PC-3 (cell line): ENCODE measurements at places on chromosomes 4 and X. TPM values are rescaled to one million over a fixed set of nuclear protein-coding genes. Genes with fewer than 3 reads are reported as not detected.

MAGEA12 gene
- total RNA-seq = 0.23 and 0.29 TPM in 2 replicates

AFF2 gene
- total RNA-seq = not detected in 2 replicates

ITM2A gene
- not detected in 2 replicates for total RNA-seq

POU3F4 gene
- total RNA-seq = not detected in 2 replicates

- H3K27ac ChIP-seq = no peak overlapping the region
- no peak for DNase-seq
- H3K4me3 ChIP-seq = no peak overlapping the region
- no peaks in the 10 kb centered on the region for H3K27me3 ChIP-seq
These were observed 7.5 kb upstream of the FGF5 start for GRCh38 chr4:80259012-80259411.

- peaks cover 20% of the 10 kb centered on the region for H3K36me3 ChIP-seq
- H3K4me3 ChIP-seq = no peak overlapping the region
- peak; percentile 71 for DNase-seq
- H3K27me3 ChIP-seq = no peaks in the 10 kb centered on the region
- H3K27ac ChIP-seq = peak overlapping the region; percentile 40
These were observed 37.0 kb downstream of the HTT start for GRCh38 chr4:3111461-3111860.

GRCh38 chr4:6991249-6991648 is 51.9 kb upstream of the TADA2B start:
- H3K36me3 ChIP-seq = peaks cover 12% of the 10 kb centered on the region; the same call in 1 of the 2 replicates
- peak overlapping the region; percentile 81 for H3K27ac ChIP-seq
- no peaks in the 10 kb centered on the region for H3K27me3 ChIP-seq
- DNase-seq = no peak
- H3K4me1 ChIP-seq = peaks cover 44% of the 10 kb centered on the region

- no peak overlapping the region for H3K27ac ChIP-seq
- no peaks in the 10 kb centered on the region for H3K27me3 ChIP-seq
- no peak overlapping the region for H3K4me3 ChIP-seq
- H3K4me1 ChIP-seq = no peaks in the 10 kb centered on the region
These were observed 182.5 kb upstream of the ARX start for GRCh38 chrX:25198253-25198652.

DNA sequence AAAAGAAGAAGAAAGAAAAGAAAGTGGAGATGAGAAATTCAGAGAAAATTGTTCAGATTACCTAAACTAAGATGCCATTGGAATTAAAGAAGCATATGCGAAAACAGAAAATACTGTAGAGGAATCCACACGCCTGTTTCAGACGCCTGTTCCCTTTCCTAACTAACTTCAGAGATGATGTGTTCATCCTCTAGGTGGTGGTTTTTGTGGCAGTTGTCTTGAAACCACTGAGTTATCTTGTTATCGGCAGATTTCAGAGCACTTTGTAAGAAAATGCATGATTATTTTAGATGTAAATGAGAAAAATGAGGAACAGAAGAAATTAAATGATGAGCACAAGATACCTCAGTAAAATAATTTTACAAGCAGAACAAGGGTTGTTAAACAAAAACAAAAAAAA is 48.3 kb downstream of the FUNDC1 start:
- no peak for DNase-seq
- H3K4me3 ChIP-seq = no peak overlapping the region
- no peak overlapping the region for H3K27ac ChIP-seq
- no peaks in the 10 kb centered on the region for H3K27me3 ChIP-seq
- no peaks in the 10 kb centered on the region for H3K36me3 ChIP-seq

DNA sequence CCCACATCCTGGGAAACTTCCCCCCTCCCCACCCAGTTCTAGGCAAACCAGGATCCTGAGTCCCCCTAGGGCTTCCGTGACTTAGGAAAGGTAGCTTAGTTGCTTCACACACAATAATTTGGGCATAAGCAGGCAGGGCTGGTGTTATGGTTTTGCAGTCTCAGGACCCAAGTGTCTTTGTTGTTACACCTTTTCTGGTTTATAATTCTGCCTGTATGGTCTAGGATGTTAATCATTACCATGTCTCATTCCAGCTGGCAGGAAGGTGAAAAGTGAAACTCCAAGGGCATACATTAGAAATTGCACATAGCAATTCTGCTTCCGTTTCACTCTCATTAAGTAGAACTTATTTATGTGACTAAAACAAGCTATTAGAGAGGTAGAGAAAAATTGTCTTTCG is 16.8 kb downstream of the UGT8 start:
- H3K27ac ChIP-seq = no peak overlapping the region
- DNase-seq = no peak
- H3K27me3 ChIP-seq = no peaks in the 10 kb centered on the region
- no peaks in the 10 kb centered on the region for H3K36me3 ChIP-seq

DNA sequence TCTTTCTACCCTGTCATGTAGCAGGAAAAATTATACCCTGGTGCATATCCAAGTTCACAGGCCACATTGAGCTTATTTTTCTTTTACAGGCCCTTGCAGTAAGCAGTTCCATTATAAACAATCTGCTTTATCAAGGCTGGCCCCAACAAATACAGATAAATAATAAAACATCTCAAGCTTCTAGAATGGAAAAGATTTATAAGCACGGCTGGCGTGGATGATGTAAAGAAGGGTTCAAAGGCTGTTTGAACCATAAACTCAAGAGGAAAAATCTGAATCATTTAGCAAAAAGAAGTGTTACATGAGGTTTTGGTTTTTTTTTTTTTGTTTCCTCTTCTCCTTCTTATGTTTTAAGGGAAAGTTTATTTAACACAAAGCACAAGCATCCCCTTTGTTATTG is 109.7 kb downstream of the UNC5C start:
- no peak overlapping the region for H3K27ac ChIP-seq
- no peaks in the 10 kb centered on the region for H3K4me1 ChIP-seq
- no peaks in the 10 kb centered on the region for H3K36me3 ChIP-seq
- H3K27me3 ChIP-seq = no peaks in the 10 kb centered on the region

DNA sequence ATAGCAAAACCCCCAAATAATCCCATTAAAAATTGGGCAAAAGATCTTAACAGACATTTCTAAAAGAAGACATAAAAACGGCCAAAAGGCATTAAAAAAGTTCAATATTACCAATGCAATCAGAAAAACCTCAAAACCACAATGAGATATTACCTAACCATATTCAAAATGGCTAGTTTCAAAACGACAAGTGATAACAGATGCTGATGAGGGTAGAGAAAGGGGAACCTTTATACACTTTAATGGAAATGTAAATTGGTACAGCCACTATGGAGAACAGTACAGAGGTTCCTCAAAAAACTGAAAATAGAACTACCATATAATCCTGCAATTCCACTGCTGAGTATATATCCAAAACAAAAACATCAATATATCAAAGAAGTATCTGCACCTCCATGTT is 6.2 kb downstream of the AADAT start:
- no peak overlapping the region for H3K27ac ChIP-seq
- no peak overlapping the region for H3K4me3 ChIP-seq
- H3K36me3 ChIP-seq = no peaks in the 10 kb centered on the region; the same call in 1 of the 2 replicates
- no peak for DNase-seq

DNA sequence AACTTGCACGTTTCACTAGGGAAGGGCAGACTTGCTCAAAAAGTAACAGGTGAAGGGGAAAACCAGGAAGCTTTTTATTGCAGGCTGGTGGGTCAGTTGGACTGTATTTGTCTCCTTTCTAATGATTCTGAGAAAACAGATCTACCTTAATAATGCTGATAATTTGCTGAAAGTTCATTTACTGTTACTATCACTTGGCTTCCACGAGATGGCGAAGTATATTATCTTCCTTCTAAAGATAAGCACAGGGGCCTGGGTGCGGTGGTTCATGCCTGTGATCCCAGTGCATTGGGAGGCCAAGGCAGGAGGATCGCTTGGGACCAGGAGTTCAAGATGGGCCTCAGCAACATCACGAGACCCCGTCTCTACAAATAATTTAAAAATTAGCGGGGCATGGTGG is 16.4 kb downstream of the CCKAR start:
- no peaks in the 10 kb centered on the region for H3K27me3 ChIP-seq
- H3K36me3 ChIP-seq = no peaks in the 10 kb centered on the region
- no peaks in the 10 kb centered on the region for H3K4me1 ChIP-seq
- DNase-seq = no peak

- no peak overlapping the region for H3K4me3 ChIP-seq
- no peaks in the 10 kb centered on the region for H3K27me3 ChIP-seq
- H3K27ac ChIP-seq = no peak overlapping the region
- DNase-seq = no peak
- H3K36me3 ChIP-seq = no peaks in the 10 kb centered on the region
These were observed 352.7 kb downstream of the NKX6-1 start for GRCh38 chr4:84146300-84146959.

DNA sequence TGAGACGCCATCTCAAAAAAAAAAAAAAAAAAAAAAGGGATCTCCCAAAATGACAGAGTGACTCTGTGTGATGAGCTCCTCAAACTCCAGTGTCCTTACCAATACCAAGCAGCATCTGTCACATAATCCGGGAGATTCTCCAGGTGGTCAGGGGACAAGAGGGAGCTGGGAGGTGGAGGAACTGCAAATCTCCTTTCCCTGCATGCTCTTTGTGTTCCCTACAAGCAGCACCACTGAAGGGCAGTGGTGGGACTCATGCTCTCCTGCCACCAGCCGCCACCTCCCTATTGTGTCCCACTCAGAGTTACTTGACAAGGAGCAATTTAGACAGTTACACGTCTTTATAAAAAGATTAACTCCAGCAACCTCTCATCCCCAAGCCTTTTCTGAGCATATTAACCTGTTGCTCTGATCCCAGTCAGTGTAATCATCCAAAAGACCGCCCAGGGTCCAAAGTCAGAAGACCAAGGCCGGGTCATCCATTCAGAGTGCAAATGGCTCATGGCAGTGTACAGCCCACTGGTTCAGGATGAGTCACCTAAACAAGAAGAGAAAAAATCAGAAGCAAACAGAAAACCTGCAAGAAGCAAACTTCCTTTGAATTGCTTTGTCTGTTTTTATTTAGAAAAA is 23.6 kb downstream of the MGST2 start:
- no peaks in the 10 kb centered on the region for H3K27me3 ChIP-seq
- H3K4me3 ChIP-seq = no peak overlapping the region
- H3K4me1 ChIP-seq = no peaks in the 10 kb centered on the region
- H3K36me3 ChIP-seq = no peaks in the 10 kb centered on the region; the same call in 1 of the 2 replicates

DNA sequence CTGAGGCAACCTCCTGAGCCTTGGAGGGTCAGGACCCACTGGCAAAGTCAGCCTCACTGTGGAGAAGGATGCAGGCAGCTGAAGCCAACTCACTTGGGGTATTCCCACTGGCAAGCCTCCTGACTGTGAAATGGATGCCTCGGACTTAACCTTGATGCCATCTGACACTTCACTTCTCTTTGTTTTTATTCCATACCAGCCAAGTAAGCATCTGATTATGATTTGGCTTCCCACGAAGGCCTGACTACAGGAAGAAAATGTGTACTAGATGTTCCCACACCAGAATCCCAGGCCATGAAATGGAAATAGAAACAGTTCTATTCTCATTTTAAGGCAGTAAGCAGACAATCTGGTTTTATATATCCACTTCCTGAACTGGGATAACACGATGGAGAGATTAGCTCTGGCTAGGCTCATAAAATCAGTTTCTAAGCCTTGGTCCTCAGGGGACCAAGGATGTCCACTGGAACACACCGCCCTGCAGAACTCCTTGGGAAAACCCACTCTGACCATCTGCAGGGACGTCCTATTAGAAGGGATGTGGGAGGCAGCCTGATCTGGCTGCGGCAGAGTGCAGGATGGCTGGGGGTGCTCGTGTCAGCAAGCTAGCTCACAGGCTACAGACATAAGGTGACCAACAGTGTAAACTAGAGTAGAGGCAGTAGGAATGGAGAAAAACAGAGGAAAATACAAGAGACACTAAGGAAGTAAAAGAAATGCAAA is 89.3 kb downstream of the TSPAN5 start:
- no peaks in the 10 kb centered on the region for H3K27me3 ChIP-seq
- DNase-seq = no peak
- H3K4me3 ChIP-seq = no peak overlapping the region
- H3K36me3 ChIP-seq = no peaks in the 10 kb centered on the region

DNA sequence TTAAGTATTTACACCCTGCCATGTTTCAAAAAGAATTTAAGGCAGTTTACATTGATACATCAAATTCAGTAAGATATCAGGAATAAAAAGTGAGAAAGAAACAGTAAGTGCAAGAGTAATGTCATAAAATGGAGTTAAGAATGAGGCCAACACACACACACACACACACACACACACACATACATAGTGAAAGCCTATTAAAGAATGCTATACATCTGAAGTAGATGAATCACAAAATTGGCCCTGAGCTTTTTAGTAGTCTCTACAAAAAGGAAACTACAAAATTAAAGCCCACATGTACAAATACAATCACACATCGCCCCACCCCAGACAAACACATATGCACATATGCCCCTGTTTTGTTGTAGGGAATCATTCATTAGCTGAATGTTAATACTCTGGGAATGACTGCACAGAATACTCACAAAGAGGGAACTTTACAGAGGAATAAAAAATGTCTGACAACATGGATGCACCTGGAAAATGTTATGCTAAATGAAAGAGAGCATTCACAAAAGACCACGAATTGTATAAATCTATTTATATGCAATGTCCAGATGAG is 428.8 kb downstream of the IL15 start:
- no peaks in the 10 kb centered on the region for H3K36me3 ChIP-seq
- no peak overlapping the region for H3K4me3 ChIP-seq
- no peak overlapping the region for H3K27ac ChIP-seq
- no peaks in the 10 kb centered on the region for H3K4me1 ChIP-seq

- no peaks in the 10 kb centered on the region for H3K36me3 ChIP-seq
- DNase-seq = no peak
- no peaks in the 10 kb centered on the region for H3K27me3 ChIP-seq
These were observed 34.7 kb downstream of the SORCS2 start for GRCh38 chr4:7227008-7227407.

GRCh38 chrX:111498538-111499103 is 12.8 kb upstream of the SERTM2 start:
- DNase-seq = no peak
- H3K27me3 ChIP-seq = no peaks in the 10 kb centered on the region
- no peak overlapping the region for H3K27ac ChIP-seq
- no peaks in the 10 kb centered on the region for H3K4me1 ChIP-seq
